ENCODE measurements at places on chromosomes 7 and 10.

- no peak for DNase-seq
Measured at GRCh38 chr7:28750981-28751380, 207.1 kb downstream of the TRIL start.

DNA sequence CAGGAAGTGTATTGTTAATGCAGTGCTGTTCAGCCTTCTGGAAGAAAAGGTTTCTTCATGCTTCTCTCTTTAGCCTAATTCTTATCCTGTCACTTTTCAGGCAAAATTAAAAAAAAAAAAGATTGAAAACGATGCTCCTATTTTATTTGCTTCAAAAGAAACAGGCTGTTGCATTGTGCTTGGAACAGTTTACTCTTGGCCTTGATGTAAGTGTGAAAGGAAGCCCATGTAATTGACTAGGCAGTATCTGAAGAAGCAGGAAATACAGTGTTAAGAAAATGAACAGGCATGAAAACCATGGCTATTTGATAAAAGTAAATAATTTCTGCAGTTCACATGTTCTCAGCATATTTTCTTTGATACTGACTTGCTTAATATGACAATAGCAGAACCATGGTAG, 40.4 kb upstream of the ATRNL1 start:
- no peak for DNase-seq

DNA sequence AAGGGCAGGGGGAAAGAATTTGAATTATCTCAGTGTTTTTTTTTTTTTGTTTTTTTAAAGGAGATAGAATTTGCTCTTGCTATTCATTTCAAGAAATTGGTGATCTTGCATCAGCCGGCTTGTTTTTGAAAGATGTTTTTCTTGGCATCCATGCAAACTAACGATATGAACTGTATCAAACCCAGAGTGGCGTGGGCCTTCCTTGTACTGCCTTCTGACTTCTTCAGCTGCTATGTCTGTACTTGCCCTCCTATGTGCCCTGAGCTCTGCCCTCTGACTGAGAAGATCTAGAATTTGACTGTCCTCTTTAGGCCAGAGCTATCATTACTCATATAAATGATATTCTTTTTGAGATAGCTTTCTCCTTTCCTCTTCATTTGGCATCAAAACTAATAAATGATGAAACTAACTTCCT, 183.1 kb downstream of the EXOC4 start:
- DNase-seq, result no peak

DNA sequence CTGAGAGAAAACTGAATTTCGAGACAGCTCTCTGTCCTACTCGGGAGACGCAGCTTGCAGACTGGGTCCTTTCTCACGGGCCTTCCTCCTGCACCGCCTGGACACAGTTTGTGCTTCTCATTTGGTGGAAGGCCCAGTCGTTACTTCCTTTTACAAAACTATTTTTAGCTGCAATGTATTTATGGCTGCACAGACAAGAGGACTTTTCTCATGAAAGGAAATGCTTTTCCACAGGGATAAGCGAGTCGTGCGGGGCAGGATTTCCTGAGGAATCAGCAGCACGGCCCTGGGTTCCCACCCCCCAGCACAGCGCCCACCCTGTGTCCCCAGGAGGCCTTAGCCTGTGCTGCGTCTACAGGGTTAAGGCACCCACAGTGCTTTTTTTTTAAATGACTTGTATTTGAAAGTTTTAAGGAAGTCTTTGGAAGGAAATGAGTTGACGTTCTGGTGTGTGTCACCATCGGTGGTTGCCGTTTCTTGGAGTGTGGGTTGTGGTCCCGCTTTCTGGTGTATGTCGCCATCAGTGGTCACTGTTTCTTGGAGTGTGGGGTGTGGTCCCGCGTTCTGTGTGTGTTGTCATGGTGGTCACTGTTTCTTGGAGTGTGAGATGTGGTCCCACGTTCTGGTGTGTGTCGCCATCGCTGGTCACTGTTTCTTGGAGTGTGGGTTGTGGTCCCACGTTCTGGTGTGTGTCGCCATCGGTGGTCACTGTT, 50.9 kb downstream of the INPP5A start:
- DNase-seq, result no peak

- no peak for DNase-seq
Measured at GRCh38 chr10:63627396-63627795, 106.2 kb downstream of the REEP3 start.

GRCh38 chr10:21976739-21977138, 26.8 kb downstream of the DNAJC1 start:
- no peak for DNase-seq

- no peak for DNase-seq
Measured at GRCh38 chr7:71430246-71430645, 298.3 kb downstream of the GALNT17 start.

DNA sequence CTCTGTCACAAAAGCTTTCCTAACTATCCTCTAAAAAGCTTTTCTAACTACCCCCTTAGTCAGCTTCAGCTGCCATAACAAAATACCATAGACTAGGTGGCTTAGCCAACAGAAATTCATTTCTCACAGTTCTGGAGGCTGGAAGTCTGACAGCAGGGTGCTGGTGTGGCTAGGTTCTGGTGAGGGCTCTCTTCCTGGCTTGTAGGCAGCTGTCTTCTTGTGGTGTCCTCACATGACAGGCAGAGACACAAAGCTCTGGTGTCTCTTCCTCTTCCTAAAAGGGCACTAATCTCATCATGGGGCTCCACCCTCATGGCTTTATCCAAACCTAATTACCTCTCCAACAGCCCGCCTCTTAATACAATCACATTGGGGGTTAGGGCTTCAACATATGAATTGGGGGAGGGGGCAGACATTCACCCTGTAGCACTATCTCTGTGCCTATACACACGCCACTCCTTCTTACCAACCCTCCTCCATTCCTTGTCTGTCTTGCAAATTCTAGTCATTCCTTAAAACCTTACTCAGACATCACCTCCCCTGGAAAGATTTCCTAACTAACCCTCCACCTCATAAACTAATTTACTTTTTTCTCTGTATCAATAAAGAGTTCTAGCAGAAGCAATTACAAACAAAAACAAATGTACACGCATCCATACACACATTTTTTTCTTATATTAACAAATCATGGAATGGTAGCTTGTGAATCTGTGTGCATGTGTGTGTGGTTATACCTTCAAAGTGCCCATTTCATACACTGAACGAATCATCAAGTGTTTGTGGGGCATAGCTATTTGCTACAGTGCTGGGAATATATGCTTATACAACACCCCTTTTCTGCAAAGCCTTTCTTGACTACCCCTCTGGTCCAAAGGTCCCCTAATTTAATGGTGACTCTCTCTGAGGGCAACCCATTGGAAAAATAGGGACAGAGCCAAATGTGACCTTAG, 26.4 kb downstream of the RHOBTB1 start:
- no peak for DNase-seq

GRCh38 chr7:27690649-27691048, 28.0 kb upstream of the HIBADH start:
- no peak for DNase-seq

DNA sequence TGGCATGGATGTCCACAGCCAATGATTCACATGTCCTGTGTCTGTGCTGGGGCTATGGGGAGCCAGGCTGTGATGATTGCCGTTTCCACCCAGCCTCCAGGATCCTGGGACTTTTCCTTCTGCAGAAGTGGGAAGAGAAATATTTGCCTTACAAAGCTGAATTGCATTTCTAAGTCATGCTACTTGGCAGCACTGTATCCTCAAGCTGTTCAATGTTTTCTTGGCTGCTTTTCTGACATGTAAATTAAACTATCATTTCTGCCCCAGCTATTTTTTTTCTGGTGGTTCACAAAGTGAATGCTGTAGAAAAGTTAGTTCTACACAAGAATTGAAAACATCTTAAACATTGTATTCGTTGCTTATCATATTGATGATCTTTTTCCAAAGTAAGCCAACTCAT, 51.9 kb upstream of the TCERG1L start:
- no peak for DNase-seq

DNA sequence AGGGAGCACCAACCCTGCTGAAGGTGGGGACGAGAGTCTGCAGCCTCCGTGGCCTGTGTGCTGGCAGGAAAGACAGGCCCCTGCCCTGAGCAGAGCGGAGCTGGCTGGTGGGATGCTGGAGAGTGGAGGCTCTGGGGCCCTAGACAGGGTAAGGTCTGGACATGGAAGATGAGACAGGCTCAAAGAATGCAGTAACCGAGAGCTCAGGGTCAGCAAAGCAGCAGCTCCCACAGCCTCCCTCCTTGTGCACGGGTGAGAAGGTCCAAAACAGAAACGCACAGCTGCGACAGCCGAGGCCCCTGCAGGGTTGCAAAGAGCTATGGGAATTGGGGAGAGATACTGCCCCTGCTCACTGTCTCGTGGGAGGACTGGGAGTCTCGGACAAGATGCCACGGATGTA, 80.5 kb downstream of the TNS3 start:
- no peak for DNase-seq

DNA sequence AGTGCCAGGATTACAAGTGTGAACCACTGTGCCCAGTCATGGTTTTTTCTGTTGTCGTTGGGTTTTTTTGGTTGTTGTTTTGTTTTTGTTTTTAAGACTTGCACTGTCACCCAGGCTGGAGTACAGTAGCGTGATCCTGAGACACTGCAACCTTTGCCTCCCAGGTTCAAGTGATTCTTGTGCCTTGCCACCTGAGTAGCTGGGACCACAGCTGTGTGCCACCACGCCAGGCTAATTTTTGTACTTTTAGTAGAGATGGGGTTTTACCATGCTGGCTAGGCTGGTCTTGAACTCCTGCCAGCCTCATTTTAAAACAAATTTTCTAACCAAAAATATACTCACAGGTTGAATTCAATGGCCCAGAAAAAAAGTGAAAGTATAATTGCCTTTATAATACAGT, 174.1 kb downstream of the AHR start:
- DNase-seq, result no peak

DNA sequence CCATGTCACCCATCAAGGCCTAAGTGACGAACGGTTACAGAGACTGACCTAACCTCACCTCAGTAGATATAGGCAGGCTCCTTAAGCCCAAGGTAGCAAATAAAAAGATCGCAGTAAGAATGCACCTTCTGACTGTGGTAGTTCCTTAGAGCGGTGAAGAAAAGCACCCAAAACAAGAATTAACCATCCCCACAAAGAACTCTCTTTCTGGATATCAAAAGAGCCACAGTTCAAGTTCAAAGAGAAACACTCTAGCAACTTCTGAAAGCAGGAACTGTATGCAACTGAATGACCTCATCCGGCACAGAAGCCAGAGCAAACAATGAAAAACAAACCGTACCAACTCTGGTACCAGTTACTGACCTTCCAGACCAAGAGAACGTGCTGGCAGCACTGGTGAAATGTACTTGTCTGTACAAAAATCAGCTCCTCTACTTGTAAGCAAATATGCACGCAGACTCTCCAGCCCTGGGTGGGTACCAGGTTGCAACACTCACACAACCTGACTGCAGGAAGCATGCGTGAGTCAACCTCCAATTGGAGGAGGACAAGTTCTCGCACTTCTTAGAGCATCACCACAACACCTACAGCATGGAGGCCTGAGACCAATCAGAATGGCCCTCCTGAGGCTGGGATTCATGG, 202.7 kb downstream of the FAM107B start:
- DNase-seq, result peak; percentile 41

DNA sequence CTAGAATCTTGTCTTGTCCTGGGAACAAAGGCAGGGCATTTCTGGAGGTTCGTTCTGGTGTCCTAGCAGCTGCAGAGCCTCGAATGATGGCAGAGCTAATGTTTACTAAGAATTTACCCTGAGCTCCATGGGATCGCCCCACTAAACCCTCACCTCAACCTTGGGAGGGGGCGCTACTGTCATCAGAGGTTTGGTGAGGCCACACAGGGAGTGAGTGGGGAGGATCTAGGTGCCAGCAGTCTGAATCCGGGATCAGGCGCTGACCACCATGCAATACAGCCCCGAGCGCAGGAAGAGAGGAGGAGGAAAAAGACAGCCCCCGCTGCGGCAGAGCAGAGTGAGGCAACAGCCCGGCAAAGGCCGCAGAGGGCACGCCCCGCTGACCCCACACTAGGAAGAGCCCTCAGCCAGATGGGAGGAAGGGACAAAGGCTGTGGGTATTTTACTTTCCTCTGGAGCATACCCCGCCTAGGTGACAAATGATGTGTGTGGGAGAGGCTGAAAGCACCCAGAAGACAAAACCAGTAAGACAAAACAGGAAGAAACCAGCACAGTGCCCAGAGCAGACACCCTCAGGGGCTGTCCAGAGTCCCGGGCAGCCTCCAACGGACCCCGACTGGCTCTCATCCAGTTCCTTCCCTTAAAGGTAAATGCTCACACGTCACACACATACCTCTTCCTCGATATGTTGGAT, 103.5 kb downstream of the FAM53B start:
- DNase-seq, result no peak

- no peak for DNase-seq
Measured at GRCh38 chr7:2222516-2222915, 10.2 kb downstream of the MAD1L1 start.

DNA sequence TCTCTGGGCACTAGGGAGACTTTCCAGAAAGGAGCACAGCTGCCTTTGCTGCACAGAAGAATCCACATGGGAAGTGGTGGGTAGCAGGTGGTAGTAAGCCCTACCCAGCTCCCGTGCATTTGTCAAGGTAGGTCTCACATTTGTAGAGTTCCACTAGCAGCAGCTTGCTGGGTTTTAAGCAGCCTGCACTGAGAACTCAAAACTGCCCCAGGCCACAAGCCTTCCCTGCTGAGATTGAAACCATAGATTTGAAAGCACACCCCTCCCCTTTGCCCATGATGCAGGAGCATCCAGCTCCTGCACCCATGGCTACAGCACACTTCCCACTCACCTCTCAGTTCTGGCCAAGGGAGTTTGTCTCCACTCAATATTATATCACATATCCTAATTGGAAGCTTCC, 604.5 kb upstream of the STEAP1 start:
- no peak for DNase-seq

DNA sequence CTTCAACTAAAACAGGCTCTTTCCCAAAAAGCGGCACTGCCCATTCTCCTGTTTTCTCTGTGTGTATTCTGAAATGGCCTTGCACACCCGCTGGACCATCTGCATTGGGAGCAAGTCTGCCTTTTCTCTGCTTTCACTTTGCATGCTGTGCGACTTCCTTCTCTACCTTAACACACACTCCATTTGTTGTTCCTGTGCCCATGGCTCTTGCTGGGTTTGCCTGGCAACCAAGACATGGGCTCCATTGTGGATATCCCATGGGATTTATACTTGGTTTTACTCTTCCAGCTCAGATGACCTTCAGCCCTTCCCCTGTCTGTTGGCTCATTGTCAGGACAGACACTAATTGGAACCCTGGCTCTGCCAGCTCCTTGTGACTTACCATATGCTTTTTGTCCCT, 465.3 kb downstream of the REEP3 start:
- no peak for DNase-seq
